ENCODE measurements at places on chromosomes 16 and 17.

- no peak for DNase-seq
Measured at GRCh38 chr16:3501783-3502400, 1.1 kb downstream of the CLUAP1 start.

DNA sequence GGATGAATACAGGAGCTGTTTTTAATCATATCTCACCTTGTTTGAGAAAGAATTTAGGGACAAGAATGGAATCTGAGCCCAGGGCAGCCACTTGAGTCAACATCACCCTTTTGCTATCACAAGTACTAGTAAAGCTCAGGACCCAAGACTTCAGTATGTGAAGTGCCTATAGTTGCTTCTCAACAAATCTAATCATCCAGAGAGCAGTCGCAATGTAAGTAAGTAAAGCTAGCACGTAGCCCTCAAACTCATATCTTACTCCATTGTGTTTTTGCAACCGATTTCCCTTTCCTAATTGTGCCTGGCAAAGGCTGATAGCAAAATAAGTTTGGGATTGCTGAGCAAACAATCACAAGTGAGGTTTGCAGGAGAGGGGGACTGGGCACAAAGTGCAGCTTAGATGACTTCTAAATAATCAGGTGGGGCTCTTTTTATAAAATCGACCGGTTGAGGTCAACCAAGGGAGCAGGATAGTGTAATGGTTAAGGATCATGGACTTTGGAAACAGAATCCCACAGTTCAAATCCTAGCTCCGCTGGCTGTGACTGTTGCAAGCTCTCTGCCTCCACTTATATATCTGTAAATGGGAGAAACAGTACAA is 13.0 kb downstream of the TOB1 start:
- no peak for DNase-seq

GRCh38 chr17:19384723-19385391 is 2.1 kb downstream of the MFAP4 start:
- peak; percentile 90 for DNase-seq

DNA sequence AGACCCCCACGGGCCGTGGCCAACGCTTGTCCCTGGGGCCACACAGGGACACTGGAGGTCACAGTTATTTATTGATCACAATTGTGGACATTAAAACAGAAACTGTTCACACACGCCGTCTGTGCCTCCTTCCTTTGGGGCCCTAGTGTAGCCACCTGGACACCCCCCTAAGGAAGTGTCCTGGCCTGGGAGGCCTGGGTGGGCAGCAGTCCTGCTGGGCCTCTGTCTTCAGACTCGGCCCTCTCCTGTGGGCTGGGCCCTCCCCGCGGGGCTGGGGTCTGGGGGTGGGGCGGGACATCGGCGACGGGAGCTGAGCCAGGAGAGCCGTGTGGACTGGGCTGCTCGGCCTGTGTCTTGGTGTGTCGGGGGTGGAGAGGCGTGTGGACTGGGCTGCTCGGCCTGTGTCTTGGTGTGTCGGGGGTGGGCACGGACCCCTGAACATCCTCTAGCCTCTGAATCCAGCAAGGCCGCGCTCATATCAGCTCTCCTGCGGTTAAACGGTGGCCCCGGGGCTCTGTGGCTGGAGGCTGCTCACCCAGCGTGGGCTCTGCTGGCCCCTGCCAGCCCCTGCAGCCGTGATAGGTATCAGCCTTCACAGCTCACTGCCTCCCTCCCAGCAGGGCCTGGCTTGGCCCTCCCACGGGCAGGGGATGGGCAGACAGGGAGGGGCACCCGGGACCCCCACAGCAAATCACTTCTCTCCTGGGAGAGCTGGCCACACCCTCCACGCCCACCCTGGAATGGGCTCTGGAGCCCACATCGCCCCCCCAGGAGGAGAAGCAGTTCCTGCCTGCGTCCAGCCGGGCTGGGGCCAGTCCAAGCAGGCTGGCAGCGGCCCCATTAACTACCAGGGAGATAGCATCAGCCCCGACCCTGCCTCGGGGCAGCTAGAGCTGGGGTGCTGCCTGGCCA is 1.1 kb upstream of the NHLRC4 start:
- no peak for DNase-seq

- DNase-seq, result no peak
Measured at GRCh38 chr16:8956265-8957062, 7.2 kb downstream of the USP7 start.

DNA sequence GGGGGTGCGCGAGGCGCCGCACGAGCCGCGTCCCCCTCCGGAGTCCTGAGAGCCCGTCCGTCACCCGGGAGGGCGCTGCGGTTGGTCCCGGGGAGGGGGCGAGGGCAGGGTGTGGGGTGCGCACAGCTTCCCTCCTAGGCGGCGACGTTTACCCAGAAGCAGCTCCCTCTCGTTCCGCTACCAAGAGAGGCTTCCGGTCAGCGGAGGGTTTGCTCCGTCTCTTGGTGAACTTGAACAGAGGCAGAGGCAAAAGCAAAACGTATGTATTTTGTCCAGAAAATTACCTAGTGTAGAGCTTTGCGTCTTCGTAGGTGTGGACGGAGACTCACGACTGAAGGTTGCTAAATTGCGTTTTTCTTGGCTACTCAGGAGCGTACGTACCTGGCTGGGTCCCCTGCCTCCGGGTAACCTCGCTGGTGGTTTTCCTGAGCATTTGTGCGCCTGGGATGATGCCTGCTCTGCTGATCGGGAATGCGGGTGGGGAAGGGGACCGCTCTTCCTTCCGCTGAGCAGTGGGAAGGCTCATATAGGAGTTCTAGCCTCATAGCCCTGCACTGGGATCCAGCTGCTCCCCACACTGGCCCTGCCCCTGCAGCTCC is 833 bp downstream of the WSCD1 start:
- DNase-seq, result no peak

DNA sequence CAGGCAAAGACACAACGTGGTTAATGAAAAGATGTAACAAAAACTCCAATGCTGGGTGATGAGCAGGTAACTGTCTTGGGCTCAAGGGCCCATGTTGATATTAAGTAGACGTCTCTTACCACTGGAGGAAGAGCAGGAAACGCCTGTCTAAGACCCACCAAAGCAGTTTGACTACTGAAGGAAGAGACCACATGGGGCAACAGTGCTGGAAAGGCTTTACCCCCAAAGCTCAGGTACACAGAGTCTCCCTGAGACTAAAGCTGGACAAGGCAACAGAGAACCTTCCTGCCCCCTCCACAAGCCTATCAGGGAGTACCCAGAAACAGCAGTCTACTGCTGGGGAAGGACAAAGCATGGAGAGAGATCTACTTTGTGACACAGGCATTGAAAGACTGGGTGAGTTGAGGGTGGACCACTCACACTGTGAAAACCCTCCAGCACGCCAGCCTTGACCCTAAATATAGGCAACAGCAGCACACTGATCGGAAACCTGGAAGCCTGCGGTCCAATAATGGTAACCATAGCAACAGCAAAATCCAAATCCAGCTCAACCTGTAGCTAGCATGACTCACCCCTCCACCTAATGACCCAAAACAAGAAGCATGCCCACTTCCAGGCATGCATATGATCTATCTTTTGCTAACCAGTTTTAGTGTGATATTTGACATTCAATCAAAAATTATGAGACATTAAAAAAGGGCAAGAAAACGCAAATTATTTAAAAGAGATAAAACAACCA is 270.5 kb upstream of the SDK2 start:
- DNase-seq, result no peak

DNA sequence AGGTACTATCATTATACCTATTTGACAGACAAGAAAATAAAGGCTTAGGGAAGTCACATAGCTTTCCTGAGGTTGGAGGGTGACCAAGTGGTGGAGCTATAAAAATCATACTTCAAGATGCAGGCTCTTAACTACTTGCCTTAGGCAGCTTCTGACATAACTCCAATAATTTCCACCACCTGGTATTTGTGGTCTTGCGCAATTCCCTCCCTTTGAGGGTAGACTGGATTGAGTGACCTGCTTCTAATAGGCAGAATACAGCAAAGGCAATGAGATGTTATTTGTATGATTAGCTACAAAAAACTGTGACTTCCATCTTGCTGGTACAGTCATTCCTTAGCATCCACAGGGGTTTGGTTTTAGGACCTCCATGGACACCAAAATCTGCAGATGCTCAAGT is 385.5 kb downstream of the TMEM114 start:
- no peak for DNase-seq

DNA sequence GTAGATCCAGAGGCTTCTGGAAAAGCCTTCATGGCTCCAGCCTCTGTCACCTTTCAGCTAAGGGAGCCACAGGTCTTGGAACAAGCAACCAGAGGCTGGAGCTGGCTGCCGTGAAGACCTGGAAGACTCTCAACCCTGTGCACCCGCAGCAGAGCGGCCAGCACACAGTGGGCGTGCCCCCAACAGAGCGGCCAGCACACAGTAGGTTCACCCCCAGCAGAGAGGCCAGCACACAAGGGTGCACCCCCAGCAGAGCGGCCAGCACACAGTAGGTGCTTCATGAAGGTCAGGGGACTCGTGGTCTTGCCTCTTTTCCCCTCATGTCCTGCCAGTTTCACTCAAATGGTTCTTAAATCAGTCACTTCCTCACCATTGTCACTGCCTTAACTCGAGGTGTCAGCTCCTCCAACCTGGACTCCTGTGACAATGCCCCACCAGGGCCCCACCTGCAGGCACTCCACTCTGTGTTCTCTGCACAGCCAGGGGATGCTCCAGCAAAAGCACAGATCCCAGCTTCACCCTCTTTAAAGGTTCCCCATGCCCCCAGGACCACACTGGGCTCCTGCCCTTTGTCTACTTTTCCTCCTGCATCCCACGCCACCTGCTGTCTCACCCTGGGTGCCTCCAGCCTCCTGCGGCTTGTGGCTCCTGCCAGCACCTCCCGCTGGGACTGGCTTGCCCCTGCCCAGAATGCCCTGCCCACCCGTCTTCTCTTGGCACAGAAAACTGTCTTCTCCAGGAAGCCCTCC is 42.4 kb upstream of the DOC2B start:
- DNase-seq, result no peak

GRCh38 chr17:13410874-13411273 is 190.9 kb downstream of the HS3ST3A1 start:
- DNase-seq, result no peak

GRCh38 chr17:12866244-12866643 is 76.9 kb downstream of the ARHGAP44 start:
- DNase-seq, result no peak

DNA sequence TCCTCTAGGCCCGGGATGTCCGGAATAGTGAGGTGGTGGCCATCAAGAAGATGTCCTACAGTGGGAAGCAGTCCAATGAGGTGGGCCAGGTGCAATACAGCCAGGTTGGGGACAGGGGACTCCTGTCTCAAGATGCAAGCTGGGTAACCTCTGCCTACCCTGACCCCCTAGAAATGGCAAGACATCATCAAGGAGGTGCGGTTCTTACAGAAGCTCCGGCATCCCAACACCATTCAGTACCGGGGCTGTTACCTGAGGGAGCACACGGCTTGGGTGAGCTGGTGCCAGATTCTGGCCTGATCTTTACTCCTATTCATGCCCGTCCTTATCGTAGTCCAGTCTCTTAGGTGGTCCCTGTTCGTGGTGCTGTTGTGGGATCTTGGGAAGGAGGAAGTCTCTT is 4.4 kb downstream of the TAOK2 start:
- DNase-seq, result no peak

DNA sequence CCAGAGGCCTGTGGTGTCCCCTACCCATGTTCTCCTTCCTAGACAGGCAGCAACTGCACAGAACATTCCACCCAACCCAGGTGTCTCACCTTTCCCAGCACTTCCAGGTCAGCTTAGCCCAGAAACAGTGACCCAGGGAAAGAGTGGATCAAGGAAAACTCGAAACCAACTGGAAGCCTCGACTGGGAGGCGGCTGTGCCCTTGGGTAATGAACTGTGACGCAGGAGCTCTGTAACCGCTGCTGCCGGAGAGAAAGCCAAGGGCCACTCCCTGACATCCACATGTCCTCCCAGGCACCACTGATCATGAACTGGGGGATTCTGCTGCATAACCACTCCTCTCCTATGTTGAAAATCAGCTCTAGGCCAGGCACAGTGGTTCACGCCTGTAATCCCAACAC is 34.4 kb downstream of the WDR59 start:
- DNase-seq, result no peak

DNA sequence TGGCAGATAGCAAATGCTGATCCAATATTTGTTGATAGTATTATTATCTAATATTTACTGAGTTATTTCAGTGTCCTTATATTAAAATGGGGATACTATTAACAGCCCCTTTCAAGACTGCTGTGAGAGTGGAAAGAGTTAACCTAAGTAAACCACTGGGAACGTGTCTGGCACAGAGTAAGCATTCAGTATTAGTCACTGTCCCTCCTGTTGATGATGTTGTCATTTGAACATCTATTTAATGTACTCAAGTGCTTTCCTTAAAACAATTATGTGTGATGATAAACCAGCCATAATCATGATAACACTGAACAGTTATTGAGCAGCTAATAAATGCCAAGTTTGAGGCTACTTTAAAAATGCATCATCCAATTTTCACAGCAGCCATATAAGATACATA is 135.7 kb upstream of the XYLT1 start:
- DNase-seq, result no peak

GRCh38 chr17:16374146-16374938 is 6.5 kb upstream of the UBB start:
- no peak for DNase-seq

DNA sequence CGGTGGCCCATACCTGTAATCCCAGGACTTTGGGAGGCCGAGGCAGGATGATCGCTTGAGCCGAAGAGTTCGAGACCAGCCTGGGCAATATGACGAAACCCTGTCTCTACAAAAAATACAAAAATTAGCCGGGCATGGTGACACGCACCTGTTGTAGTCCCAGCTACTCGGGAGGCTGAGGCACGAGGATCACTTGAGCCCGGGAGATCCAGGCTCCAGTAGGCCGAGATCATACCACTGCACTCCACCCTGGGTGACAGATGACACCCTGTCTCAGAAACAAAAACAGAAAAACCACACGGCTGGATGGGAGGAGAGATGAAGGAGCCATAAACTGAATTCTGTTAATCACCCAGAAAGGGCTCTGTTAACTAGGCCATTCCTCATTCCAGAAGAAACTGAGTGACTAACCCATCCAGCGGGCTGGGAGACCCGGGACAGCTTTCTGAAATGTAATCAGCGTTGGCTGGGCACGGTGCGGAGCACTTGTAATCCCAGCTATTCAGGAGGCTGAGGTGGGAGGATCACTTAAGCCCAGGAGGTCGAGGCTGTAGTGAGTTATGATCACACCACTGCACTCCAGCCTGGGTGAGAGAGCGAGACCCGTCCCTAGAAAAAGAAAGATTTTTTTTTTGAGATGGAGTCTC is 641 bp upstream of the NT5C3B start:
- DNase-seq, result no peak

GRCh38 chr16:47073223-47074155 is 70.3 kb downstream of the NETO2 start:
- no peak for DNase-seq

DNA sequence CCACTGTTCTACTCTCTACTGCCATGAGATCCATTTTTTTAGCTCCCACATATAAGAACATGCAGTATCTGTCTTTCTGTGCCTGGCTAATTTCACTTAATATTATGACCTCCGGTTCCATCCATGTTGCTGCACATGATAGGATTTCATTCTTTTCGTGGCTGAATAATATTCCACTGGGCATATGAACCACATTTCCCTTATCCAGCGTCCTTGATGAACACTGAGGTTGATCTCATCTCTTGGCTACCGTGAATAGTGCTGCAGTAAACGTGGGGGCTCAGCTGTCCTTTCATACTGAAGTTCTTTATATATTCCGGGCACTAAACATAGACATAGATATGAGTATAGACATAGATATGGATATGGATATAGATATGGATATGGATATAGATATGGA is 109.3 kb upstream of the TNRC6C start:
- no peak for DNase-seq
